ENCODE measurements at places on chromosomes 2 and 18. TPM values are rescaled to one million over a fixed set of nuclear protein-coding genes. Genes with fewer than 3 reads are reported as not detected.

DNA sequence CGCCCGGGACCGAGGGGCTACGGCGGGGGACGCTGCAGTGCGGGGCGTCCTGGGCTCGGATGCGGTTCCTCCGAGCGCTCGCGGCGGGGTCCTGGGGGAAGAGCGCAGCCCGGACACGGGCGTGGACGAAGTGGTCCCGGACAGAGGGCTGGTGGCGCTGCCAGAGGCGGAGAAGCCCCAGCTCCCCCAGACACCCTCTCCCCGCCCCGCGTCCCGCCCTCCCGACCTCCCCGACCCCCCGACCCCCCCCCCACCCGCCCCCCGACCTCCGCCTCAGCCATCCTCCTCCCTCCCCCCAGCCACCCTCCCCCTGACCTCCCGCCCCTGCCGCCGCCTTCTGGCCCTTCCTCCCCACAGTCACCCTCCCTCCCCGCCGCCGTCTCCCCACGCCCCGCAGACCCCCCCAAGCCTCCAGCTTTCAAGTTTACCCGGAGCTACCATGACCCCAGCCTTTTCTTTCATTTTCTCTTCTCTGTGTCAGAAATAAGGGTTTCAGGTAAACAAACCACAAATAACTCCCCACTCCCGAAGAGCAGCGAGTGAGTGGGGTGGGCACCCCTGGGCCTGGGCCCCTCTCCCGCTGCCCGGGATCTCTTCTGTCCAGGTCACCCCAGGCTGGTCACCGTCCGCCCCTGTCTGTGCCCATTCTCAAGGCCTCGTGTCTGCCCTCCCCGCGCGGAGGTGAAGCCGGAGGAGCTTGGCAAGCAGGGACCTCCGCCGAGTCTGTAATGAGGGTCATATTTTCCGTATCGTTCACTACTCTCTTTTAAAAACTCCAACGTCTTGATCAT lies 5.1 kb downstream of the NFATC1 start:
- DNase-seq: peak; percentile 84

- no peak for DNase-seq
Observed at GRCh38 chr2:9754532-9754887, 88.8 kb upstream of the TAF1B start.

DNA sequence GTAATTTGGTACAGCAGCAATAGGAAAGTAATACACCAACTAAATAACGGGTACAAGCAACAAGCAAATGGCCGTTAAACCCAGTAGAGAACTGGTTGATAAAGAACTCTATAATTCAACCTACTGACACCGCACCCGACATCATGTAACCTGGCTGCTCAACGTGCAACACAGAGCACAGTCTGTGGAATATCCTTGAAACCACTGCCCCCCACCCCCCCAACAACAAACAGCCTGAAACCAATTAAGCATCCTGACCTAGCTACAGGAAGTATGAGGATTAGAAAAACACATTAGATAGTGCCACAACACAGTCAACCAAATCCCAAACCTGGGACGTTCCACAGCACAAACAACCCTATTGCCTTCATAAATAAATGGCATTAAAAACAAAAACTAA lies 23.5 kb downstream of the HDLBP start:
- no peak for DNase-seq

- DNase-seq: no peak
Observed at GRCh38 chr2:231514951-231515297, 15.3 kb downstream of the NMUR1 start.

DNA sequence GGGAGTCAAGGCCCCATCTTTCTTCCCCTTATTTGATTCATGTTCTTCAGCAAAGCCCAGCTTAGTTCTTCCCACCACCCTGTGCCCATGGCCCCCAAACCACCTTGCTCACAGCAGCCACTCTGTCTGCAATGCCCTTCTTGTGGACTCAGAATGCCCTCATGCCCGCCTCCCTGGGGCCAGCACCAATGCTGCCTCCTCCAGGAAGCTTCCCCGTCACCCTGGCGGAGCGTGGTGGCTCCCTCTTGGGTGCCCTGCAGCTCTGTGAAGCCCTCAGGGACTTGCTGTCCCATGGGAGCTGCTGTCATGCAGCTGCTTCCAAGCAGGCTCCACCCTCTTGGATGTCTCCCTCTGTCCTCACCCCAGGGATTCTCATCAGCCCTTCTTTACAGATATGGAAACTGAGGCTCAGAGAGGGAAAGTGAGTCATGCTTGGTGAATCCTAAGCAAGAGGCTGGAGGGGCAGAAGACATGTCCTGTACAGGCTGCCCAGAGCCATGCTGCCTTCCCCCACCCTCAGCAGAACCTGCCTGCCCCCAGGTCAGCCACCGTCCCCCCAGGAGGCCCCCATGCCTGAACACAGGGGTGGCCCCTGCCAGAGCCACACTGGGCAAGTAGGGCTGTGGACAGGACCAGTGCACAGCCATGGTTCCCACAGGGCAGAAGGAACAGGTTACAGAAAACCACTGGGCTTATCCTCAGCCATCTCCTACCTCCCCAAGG lies 11.8 kb upstream of the DUSP2 start:
- DNase-seq: peak; percentile 48

DNA sequence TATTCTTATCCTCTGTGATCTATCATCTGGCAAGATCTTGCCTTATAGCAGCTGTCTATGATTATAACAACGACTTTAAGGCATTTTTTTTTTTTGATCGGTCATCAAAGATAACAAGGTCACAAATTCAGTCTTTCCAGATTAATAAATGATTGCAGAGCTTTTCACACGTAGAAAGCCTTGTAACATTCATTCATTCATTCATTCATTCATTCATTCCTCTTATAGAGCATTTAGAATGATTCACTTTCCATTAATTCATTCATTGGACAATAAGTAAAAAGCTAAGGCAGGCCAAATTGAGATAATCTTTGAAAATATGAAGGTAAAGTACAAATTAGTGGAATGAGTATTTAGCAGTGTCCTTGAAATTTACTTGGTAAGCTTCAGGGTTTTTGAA lies 223.7 kb downstream of the NUP35 start:
- DNase-seq: no peak

- DNase-seq: no peak
Observed at GRCh38 chr2:190819840-190820301, 60.8 kb upstream of the GLS start.

DNA sequence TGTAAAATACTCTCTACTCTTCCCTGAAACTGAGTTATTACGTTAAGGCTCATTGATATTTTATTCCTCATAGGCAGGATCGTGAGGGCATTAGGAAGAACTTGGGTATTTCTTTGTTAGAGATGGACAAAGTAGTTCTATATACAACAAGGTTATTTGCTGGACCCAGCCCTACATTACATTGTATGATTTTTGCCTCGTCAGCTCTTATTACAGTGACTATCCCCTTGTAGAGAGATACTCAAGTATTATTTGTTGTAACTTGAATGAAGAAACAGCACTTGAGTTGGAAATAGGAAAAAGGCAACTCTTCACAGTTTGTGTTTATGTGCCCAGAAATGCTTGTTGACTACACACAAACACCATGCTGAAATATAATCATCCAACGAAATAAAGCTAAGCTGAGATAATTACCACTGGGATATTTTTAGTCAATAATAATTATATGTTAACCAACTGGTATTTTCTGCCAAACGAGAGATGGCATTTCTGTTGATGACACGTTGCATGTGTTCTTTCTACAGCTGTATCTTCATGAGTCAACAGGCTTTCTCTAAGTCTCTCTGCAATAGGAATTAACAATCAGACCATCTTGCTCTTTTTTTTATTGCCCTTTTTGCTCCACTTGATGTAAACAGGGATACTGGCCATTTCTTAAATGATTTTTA lies 947.6 kb downstream of the DPP10 start:
- no peak for DNase-seq

GRCh38 chr2:235446082-235446481 lies 47.8 kb upstream of the AGAP1 start:
- no peak for DNase-seq

- no peak for DNase-seq
Observed at GRCh38 chr2:10413991-10414451, 34.1 kb downstream of the ODC1 start.

- DNase-seq: no peak
Observed at GRCh38 chr2:197606180-197606579, 69.2 kb downstream of the RFTN2 start.

DNA sequence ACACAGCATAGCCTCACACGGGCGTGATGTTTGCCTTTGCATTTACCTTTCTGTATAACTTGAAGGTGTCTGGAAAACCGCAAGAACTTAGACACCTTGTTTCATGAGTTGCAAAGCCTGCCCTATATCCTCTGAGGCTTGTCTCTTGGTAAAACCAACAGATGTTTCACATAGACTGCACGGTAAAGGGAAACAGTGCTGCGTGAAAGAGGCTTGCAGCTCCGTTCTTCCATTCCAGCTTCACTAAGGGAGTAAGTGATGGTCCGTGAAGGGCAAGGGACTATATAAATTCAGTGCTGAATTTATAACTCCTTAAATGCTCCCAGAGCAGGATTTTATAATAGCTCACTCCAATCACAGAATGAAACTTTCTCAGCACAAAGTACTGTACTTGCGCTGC lies 360.5 kb downstream of the SOX11 start:
- DNase-seq: no peak

DNA sequence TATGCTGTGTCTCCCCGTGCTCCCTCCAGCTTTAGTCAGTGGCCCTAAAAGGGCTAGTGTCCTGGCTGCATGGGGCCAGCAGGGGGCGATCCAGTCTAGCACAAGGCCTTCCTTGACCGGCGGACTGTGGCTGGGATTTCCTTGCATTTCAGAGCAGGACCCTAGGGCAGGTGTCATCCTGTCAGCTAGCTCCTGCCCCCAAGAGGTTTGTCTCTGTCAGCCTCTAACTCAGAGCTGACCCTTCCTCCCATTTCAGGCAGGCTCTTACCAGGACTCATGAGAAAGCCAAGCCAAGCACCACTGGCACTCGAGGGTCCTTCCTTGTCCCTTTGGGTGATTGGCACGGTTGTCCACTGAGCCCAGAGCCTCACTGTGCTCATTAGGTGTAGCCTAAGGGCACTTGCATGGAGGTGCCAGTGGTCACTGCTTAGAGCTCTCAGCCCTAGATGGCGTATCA lies 140.3 kb downstream of the RPIA start:
- peak; percentile 67 for DNase-seq

- no peak for DNase-seq
Observed at GRCh38 chr18:9827793-9828505, 57.8 kb upstream of the TXNDC2 start.

DNA sequence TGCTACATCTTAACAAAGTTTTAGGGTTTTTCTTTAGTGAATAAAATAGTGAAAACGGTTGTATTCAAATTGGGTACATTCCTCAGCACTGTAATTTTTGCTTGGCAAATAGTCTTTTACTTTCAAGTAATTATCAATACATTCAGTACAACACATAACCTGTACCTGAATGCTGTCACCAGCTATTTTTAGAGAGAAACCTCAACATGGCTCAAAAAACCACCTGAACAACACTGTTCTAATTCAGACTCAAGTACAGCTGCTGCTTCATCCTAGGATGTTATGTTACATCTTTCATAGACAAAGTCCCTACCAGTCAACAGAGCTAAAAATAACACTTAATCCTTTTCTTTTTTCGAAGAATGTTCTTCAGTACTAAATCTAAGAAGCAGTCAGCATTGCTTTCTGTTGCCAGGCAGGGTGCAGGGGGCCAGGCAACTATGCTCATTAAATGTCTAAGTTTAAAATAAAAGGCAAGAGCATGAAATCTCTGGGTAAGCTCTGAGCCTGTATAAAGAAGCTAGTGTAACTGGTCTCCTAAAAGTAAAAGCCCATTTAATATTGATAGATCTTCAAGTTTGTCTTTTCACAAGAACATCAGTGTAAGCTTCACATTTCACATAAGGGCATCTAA lies 20.5 kb downstream of the PDIA6 start:
- no peak for DNase-seq

Gene SETBP1
- total RNA-seq: 44.5 TPM

Gene CRIM1
- 209 TPM for total RNA-seq

Gene GKN2
- total RNA-seq: not detected

Gene VIT
- 67.9 TPM for total RNA-seq

Gene IL1R1
- 49.9 TPM for total RNA-seq

Measured in sciatic nerve (tissue), 2 donors.